Epithelial cell of alveolus of lung (primary cell): ENCODE measurements at places on chromosomes 7 and 10. TPM values are rescaled to one million over a fixed set of nuclear protein-coding genes. Genes with fewer than 3 reads are reported as not detected.

The TMEM270 gene
- not detected in 2 replicates for total RNA-seq

The PRTFDC1 gene
- 12.0 and 18.6 TPM in 2 replicates for total RNA-seq

The SYT15B gene
- 0.13 and 0.24 TPM in 2 replicates for total RNA-seq

The RSBN1L gene
- 9.6 and 18.7 TPM in 2 replicates for total RNA-seq

The COPG2 gene
- 10.9 and 26.5 TPM in 2 replicates for total RNA-seq

The CALML3 gene
- total RNA-seq, result not detected in 2 replicates

The SUPV3L1 gene
- 18.1 and 19.1 TPM in 2 replicates for total RNA-seq

The DGKB gene
- 0.13 TPM in 1 of 2 replicates, not detected in the other for total RNA-seq

The GFRA1 gene
- 3.9 and 5.2 TPM in 2 replicates for total RNA-seq

The CCDC172 gene
- not detected in 2 replicates for total RNA-seq

The IFIT1B gene
- under 0.01 TPM in 1 of 2 replicates, not detected in the other for total RNA-seq

The NSUN6 gene
- total RNA-seq, result 4.5 and 5.0 TPM in 2 replicates

The IL15RA gene
- total RNA-seq, result 9.4 and 18.6 TPM in 2 replicates

The NRG3 gene
- 0.52 TPM in 1 of 2 replicates, not detected in the other for total RNA-seq

The FKBP6 gene
- total RNA-seq, result not detected in 2 replicates

The TNPO3 gene
- 34.0 and 38.0 TPM in 2 replicates for total RNA-seq

The AKR1D1 gene
- not detected in 2 replicates for total RNA-seq

The TDRD1 gene
- not detected in 2 replicates for total RNA-seq

The CHAT gene
- not detected in 2 replicates for total RNA-seq

The PDGFA gene
- total RNA-seq, result 1.5 and 23.4 TPM in 2 replicates

The KCNH2 gene
- under 0.01 and 0.16 TPM in 2 replicates for total RNA-seq

The OR2A42 gene
- not detected in 2 replicates for total RNA-seq

The INMT gene
- total RNA-seq, result 1.7 and 11.2 TPM in 2 replicates

The VAX1 gene
- total RNA-seq, result not detected in 2 replicates

The SLC13A4 gene
- not detected in 2 replicates for total RNA-seq

The HGF gene
- total RNA-seq, result 78.2 and 389 TPM in 2 replicates

The ITGA8 gene
- total RNA-seq, result under 0.01 and 1.6 TPM in 2 replicates

The NRCAM gene
- 5.9 and 22.7 TPM in 2 replicates for total RNA-seq

The OPN1SW gene
- not detected in 2 replicates for total RNA-seq

The ACHE gene
- 1.7 and 3.7 TPM in 2 replicates for total RNA-seq

The NSMCE4A gene
- total RNA-seq, result 25.5 and 31.4 TPM in 2 replicates

The NODAL gene
- not detected in 2 replicates for total RNA-seq

The ZNF789 gene
- total RNA-seq, result 4.4 and 5.5 TPM in 2 replicates

The FXYD4 gene
- not detected in 2 replicates for total RNA-seq

The PITX3 gene
- 0.16 and 1.3 TPM in 2 replicates for total RNA-seq

The TWIST1 gene
- total RNA-seq, result 14.5 and 19.9 TPM in 2 replicates

The RBM48 gene
- 4.5 and 9.4 TPM in 2 replicates for total RNA-seq

The INTS1 gene
- total RNA-seq, result 49.7 and 63.2 TPM in 2 replicates

The PRLHR gene
- total RNA-seq, result not detected in 2 replicates

The MALRD1 gene
- 0.08 and 0.65 TPM in 2 replicates for total RNA-seq

The SEMA4G gene
- total RNA-seq, result 2.8 and 6.1 TPM in 2 replicates

The IFIT3 gene
- total RNA-seq, result 9.0 and 18.0 TPM in 2 replicates

The PAX4 gene
- total RNA-seq, result not detected in 2 replicates

The WNT2 gene
- total RNA-seq, result 0.13 and 42.6 TPM in 2 replicates

The MMRN2 gene
- 1.3 and 6.9 TPM in 2 replicates for total RNA-seq

The CDC14C gene
- not detected in 2 replicates for total RNA-seq

The LIPN gene
- not detected in 2 replicates for total RNA-seq

The PTPRZ1 gene
- not detected in 2 replicates for total RNA-seq

The SPDYE6 gene
- not detected in 2 replicates for total RNA-seq

The OR2A1 gene
- total RNA-seq, result 0.13 and 0.24 TPM in 2 replicates

The AKR1C3 gene
- total RNA-seq, result 0.52 and 9.6 TPM in 2 replicates

The STYXL1 gene
- total RNA-seq, result 57.9 and 93.7 TPM in 2 replicates

The CDCA7L gene
- total RNA-seq, result 27.0 and 27.5 TPM in 2 replicates

The COMTD1 gene
- 15.1 and 47.8 TPM in 2 replicates for total RNA-seq

The CRHR2 gene
- total RNA-seq, result not detected in 2 replicates

The FOXI2 gene
- total RNA-seq, result not detected in 2 replicates

The CELF2 gene
- 3.5 and 10.3 TPM in 2 replicates for total RNA-seq
